ENCODE measurements at places on chromosomes 12 and 14.

GRCh38 chr12:40241741-40242140 lies 16.9 kb downstream of the LRRK2 start:
- no peak for DNase-seq

DNA sequence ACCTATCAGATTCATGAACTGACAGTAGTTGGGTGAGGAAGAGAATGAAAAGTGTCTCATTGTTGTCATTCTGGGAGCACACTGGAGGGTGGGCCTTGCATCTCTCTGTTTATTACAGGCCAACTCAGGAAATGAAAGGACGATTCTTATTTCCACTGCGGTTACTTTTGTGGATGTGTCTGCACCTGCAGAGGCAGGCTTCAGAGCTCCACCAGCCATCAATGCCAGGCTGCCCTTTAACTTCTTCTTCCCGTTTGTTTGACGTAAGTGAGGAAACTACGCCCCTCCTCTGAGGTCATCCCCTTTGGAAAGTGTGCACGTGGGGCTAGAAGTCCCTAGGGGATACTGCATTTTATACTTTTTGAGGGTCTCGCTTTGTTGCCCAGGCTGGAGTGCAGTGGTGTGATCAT lies 33.7 kb downstream of the TCTN1 start:
- no peak for DNase-seq

GRCh38 chr14:102590667-102591099 lies 1.8 kb upstream of the RCOR1 start:
- peak; percentile 77 for DNase-seq

DNA sequence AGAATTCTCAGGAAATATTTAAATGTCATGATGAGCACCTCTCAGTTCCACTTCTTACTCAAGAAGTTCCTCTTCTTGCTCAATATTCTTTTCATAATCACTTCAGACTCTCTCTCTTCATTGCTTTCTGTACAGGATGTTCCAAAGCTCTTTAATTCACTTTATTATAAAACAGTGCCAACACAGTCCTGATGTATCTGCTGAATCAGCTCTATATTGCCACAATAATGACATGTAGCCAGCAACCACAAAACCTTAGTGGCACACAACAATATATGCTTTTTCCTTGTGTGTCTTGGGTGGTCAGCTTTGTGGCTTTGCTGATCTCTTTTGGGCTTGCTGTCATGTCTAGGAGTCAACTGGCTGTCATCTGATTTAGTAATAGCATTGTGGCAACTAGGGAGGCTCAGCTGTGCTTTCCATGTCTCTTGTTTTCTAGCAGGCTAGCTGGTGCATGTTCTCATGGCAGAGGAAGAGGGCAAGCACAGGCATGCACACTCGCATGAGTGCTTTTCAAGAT lies 52.8 kb upstream of the SLC2A13 start:
- no peak for DNase-seq

GRCh38 chr12:89369166-89369565 lies 16.9 kb upstream of the DUSP6 start:
- no peak for DNase-seq

- DNase-seq = no peak
These were observed 77.8 kb downstream of the PDE6H start for GRCh38 chr12:15050659-15051058.

GRCh38 chr12:132354211-132354981 lies 25.0 kb upstream of the GALNT9 start:
- DNase-seq = no peak

DNA sequence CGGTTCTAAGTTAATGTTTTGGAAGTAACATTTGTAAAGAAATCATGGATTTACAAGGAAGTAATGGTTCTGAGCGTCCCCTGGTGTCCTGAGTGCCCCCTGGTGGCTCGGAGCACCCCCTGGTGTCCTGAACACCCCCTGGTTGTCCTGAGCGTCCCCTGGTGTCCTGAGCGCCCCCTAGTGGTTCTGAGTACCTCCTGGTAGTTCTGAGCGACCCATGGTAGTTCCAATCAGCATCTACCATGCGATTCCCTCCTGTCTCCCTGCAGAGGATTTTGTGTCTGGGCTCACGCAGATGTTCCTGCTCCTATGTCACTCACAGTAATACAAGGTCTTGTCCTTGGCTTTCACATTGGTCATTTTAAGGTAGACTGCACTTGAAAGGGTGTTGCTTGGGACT lies 1352.9 kb downstream of the TMEM121 start:
- DNase-seq = no peak

DNA sequence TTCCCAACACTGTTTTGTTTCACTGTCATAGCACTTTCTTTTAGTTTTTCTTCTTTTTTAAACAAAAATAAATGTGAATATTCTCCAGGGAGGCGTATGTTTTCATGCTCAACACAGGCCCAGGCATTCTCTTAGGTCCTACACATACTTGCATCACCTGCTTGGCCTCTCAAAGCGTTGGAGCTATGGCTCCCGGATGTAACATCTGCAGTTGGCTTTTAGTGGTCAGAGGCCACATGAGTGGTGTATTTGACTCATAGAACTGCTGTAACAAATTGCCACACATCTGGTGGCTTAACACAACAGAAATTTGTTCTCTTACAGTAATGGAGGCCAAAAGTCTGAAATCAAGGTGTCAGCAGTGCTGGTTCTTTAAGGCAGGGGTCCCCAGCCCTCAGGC lies 44.6 kb upstream of the VRK1 start:
- DNase-seq = no peak

DNA sequence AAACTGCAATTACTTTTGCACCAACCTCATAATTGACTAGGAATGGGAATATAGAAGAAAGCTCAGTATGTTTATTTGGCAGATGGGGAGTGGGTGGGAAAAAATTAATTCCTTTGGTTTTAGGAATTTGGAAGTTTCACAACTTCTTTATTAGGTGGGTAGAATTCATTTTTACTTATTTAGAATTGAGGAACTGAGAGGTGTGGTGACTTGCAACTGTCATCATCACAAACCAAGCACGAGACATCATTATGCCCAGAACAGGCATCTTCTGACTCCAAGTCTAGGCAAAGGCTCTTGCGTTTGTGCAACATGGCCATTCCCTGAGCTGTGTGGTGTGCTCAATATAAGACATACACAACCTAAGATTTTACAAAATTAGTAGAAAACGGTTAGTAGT lies 380.0 kb downstream of the ATP23 start:
- DNase-seq = no peak

- DNase-seq = no peak
These were observed 2.0 kb downstream of the PELI2 start for GRCh38 chr14:56120091-56120691.

DNA sequence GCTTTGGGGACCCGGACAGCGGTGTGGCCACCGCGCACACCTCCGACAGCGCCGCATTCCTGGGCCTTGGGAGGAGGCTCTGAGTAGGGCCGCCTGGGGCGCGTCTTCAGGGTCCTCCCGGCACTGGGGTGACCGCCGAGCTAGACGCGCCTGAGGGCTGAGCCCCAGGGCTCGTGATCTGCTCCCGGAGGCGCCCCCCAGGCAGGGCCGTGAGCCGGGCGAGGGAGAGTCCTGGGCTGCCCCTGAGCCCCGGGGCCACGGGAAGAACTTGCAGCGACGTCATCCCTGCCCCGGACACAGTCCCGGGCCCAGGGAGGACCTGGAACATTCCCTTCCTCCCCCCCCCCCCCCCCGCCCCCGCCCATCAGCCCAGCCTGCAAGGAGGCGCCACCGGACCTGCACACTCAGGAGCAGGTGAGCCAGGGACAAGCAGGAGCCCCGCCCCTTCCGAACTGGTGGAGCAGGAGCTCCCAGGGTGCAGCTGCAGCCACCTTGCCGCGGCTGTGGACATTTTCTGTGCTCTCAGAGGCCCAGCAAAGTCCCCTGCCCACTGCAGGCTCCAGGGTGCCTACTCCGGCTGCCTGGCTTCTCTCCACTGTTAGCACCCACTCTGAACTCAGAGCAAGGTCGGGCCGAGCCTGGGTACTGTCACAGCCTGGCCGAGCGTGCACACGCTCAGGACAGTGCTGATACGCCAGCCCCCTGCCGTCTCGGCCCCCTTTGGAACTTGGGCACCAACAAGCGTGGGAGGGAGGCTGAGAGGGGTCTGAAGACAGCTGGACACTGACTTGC lies 50.7 kb downstream of the A2M start:
- DNase-seq = peak; percentile 88

DNA sequence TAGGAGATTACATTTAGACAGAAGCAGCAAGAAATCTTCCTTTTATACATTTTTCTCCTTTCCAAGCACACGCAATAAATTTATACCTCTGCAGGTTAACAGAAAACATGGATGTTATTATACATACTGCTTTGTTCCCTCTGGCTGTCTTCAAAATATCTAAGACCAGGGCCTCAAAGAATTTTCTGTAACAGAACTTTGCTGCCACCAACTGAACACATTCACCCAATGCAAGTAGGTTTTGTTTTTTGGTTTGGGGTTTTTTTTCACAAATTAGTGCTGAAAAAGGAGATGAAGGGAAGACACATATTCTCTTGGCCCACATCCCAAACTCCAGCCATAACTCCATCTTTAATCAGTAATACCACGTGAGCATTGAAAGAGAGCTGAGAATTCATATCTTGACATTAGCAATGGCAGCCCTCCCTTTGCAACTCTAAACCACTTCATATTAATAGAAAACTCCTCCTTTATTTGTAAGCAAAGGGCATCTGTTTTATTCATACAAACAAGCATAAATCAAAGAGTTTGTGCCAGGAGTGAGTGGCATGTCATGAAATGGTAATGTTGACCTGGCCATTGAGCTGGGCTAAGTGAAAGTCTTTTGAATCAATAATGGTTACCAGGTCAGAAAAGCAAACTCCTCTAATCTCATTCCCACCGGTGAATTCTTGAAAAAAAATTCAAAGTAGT lies 150.8 kb upstream of the FSCB start:
- DNase-seq = peak; percentile 16

- DNase-seq = peak; percentile 47
These were observed 10.2 kb downstream of the TNFAIP2 start for GRCh38 chr14:103133210-103134140.

DNA sequence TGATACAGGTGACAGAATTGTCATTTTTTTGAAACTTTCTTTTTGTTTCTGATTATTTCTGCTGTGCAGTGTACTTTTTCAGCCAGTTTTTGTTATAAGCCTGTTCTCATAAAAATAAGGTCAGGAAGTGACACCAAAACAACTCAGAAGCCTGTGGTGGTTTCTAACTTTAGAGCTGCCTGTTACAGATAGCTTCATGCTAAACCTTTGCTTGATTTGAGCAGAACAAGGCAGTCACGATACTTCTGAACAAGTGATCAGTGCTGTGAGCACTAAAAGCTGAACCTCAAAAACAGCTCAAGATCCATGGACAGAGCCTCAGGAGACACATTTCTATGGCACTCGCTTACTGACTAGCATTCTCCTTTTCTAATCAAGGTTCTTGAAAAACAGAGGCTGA lies 82.0 kb downstream of the PRKCH start:
- no peak for DNase-seq

- DNase-seq = peak; percentile 30
These were observed 916 bp upstream of the CHPT1 start for GRCh38 chr12:101696251-101697196.

- peak; percentile 39 for DNase-seq
These were observed 42.1 kb downstream of the CIT start for GRCh38 chr12:119835068-119835467.

GRCh38 chr14:24679248-24679961 lies 45.4 kb upstream of the GZMB start:
- DNase-seq = no peak

GRCh38 chr12:48695859-48696258 lies 13.8 kb upstream of the KANSL2 start:
- no peak for DNase-seq

DNA sequence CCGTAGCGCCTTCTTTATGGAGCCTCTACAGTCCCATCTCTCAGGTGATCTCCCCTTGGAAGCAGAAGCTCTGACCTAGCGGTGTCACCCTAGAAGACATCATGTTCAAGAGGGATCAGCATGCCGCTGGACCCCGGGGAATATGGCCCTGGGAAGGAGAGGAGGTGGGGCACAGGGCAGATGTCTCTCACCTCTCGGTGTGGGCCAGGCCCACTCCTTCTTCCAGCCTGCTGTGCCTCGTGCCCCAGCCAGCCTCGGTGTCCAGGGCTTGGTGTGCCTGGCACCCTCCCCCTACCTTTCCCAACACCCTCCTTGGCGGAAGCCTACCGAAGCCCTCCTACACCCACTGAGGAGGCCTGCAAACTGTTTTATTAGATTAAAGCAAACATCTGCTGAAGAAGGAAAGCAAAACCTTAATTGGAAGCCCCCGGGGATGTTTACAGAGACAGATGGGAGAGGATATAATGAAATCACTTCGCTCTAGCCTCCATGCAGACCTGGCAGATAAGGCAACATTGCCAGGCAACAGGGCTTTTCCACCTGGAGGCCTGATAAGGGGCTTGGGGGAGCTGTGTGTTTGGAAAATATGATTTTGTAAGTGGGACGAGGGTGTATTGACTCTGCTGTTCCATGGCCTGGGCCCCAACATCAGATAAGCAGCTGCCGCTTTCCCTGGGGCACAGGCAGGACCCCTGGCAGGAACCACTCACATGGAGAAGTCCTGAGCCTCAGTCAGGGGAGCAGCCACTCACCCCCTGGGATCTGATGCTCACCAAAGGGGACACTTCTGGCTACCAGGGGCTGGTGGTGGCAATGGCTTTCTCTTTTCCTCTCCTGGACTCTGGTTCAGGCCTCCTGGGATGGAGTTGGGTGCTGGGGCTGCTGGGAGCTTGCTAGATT lies 5.7 kb upstream of the CHGA start:
- DNase-seq = no peak

DNA sequence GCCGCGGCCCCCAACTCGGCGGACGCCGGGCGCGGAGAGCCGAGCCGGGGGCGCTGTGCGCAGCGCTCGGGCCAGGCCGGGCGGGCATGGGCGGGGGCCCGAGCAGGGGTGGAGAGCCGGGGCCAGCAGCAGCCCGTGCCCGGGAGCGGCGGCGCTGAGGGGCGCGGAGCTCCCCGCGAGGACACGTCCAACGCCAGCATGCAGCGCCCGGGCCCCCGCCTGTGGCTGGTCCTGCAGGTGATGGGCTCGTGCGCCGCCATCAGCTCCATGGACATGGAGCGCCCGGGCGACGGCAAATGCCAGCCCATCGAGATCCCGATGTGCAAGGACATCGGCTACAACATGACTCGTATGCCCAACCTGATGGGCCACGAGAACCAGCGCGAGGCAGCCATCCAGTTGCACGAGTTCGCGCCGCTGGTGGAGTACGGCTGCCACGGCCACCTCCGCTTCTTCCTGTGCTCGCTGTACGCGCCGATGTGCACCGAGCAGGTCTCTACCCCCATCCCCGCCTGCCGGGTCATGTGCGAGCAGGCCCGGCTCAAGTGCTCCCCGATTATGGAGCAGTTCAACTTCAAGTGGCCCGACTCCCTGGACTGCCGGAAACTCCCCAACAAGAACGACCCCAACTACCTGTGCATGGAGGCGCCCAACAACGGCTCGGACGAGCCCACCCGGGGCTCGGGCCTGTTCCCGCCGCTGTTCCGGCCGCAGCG lies 639 bp downstream of the FZD10 start:
- DNase-seq = peak; percentile 83

- no peak for DNase-seq
These were observed 4.5 kb downstream of the GRIN2B start for GRCh38 chr12:13976880-13977279.
